ENCODE measurements at places on chromosomes 13 and 19.

GRCh38 chr19:29413435-29413834 lies 112.4 kb upstream of the VSTM2B start:
- DNase-seq: no peak

DNA sequence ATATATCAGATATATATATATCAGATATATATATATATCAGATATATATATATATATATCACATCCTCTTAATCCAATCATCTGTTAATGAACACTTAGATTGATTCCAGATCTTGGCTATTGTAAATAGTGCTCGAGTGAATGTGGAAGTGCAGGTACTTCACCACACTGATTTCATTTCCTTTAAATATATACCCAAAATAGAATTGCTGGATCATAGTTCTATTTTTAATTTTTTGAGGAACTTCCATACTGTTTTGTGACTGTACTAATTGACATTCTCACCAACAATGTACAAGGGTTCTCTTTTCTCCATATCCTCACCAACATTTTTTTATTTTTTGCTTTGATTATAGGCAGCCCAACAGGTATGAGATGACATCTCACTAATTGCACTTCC lies 277.5 kb downstream of the NHLRC3 start:
- no peak for DNase-seq

DNA sequence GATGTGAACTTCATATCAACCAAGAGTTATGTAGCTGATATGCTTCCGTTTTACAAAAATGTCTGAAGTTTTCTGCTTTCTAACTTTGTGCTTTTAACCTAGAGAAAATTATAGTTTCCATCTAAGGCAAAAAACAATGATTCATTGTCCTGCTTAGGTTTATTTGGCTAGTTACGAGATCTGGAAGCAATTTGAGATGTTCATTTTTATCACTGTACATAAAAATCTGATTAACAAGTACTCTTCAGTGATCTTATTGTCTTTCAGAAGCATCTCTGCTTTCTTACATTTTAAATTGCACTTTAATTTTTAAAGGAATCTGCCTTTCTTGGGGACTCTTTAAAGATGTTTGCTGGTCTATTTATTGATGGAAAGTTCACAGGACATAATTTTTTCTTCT lies 188.1 kb downstream of the RFC3 start:
- no peak for DNase-seq

- DNase-seq: no peak
Observed at GRCh38 chr19:44757735-44758505, 9.4 kb downstream of the BCL3 start.

DNA sequence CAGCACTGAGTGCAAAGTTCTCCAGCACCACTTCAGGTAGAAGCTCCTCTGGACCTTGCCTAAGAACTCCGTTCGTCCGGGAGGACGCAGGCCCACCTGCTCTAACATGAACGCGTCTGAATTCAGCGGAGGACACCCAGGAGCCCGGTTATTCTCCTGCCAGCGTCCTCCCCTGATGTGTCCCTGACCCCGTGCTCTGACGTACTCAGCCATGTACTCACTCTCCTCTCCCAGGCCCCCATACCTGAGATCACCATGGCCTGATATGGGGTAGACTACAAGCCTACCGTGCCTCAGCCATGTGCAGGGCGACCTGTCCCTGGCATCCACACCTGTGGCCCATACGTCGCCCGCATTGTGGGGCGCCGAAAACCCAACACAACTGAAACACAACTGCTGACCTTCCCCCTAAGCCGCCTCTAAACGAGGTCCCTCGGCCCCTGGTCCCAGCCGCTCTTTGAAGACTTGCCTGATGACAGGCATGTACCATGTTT lies 744 bp upstream of the ZNF584 start:
- DNase-seq: no peak

DNA sequence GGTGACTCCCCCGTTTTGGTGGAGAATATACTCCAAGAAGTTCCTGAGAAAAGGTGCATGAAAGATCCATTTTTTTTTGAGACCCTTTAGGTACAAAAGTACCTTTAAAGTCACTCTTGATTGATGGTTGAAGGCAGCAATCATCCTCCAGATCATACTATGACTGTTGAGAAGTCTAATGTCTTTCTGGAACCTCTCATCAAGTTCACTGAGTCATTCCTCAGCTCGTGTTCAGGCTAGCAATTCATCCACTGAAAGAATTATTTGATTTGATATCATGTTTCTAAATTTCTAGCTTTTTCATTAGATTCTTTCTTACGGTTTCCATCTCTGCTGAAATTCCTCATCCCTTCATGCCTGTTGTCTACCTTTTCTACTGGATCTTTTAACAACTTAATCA lies 65.1 kb upstream of the GJB6 start:
- no peak for DNase-seq

- DNase-seq: no peak
Observed at GRCh38 chr19:58406818-58407657, 1.4 kb upstream of the ZNF584 start.

- no peak for DNase-seq
Observed at GRCh38 chr13:113742000-113742441, 17.0 kb upstream of the TMEM255B start.

- DNase-seq: no peak
Observed at GRCh38 chr19:31501427-31502195, 152.4 kb upstream of the TSHZ3 start.

DNA sequence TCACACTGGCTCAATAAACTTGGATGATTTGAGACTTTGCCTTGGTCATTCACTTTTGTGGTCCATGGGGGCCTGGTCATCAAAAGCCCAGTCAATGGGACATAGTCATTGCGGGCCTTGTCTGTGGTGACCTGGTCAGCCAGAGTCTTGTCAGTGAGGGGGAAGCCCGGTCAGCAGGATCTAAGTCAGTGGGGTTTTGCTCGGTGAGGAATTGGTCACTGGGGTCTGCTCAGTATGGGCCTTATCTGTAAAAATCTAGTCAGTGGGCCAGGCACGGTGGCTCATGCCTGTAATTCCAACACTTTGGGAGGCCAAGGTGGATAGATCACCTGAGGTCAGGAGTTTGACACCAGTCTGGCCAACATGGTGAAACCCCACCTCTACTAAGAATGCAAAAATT lies 63.7 kb upstream of the TPM4 start:
- DNase-seq: no peak

- peak; percentile 34 for DNase-seq
Observed at GRCh38 chr19:1000095-1000494, at the start of gene GRIN3B. GRIN3B (plus strand) TSS chr19:1000419; CDS start chr19:1000438, 19 bp downstream.

- DNase-seq: no peak
Observed at GRCh38 chr13:80989241-80989640, 648.3 kb upstream of the SPRY2 start.
